ENCODE measurements at places on chromosomes 7 and 10.
A peak's percentile ranks its signal among the peaks of the same experiment; 100 is the strongest.

DNA sequence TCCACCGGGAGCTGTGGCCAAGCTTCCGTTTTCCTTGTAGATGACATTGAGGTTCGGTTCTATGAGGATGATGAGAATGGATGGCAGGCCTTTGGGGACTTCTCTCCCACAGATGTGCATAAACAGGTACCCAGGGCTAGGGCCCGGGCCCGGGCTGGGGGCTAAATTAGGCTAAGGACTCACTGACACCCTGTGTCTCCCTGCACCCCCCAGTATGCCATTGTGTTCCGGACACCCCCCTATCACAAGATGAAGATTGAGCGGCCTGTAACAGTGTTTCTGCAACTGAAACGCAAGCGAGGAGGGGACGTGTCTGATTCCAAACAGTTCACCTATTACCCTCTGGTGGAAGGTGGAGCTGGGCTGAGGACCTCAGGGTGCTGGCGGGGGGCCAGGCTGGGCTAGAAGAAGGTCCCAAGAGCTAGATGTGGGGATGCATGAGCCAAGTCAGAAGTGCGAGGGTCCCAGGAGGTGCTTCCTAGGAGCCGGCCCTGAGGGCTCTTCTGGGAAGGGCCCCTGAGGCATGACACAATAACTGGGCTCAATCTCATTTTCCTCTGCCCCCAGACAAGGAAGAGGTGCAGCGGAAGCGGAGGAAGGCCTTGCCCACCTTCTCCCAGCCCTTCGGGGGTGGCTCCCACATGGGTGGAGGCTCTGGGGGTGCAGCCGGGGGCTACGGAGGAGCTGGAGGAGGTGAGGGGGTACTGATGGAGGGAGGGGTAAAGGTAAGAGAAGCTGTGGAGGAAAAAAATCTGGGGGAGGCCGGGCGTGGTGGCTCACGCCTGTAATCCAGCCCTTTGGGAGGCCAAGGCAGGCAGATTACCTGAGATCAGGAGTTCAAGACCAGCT lies 2.9 kb downstream of the NFKB2 start:
- no peak for DNase-seq

DNA sequence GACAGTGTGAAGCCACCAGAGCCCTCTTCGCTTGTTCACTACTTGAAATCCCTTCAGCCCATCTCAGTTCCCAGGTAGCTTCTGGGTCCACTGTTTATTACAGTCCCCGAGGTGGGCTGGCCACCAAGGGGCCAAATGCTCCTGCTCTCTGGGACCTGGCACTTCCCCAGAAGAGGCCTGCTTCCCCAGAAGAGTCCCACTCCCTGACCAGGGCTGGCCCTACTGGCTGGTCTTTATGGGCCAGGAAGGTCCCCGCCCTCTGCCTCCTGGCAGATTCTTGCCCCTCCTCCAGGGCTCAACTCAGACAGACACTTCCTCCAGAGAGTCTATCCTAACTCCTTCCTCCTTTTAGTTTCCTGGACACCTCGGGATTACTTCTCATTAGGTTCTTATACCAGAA lies 70.7 kb upstream of the LRRC18 start:
- no peak for DNase-seq

GRCh38 chr7:94675356-94675755 lies 19.4 kb upstream of the SGCE start:
- no peak for DNase-seq

DNA sequence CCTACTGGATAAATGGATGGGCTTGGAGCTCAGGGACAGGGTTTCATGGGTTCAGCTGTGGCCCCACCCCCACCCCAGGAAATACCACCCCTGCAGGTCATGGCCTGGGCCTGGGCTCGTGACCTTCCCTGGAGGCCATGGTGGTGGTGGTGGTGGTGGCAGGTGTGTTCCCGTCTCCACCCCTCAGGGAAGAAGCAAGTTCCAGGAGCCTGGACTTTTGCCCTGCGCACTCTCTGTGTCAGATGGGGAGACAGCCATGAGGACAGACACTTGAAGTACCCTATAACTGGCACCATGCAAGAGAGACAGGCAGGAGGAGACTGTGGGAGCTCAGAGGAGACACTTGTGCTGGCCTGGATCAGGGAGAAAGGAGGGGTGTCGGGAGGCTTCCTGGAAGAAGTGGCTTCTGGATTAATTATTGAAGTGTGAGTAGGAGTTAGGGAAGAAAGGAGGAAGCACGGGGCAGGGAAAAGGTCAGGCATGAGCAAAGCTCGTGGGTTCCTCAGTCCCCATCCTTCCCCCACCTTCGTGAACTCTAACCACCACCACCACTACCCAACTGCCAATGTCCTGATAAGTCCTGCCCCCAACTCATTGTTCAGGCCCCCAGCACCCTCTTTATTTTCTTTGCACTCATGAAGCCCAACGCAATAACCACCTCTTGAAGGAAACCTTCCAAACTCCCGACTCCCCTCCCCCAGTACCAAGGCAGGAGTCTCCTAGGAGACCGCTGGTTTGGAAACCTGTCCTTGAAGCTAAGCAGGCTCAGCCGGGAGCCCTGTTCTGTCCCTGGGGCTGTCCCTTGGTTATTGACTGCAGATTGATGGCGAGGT lies 8.9 kb downstream of the SH2B2 start:
- no peak for DNase-seq

GRCh38 chr10:50347394-50347802 lies 96.1 kb upstream of the ASAH2 start:
- no peak for DNase-seq

DNA sequence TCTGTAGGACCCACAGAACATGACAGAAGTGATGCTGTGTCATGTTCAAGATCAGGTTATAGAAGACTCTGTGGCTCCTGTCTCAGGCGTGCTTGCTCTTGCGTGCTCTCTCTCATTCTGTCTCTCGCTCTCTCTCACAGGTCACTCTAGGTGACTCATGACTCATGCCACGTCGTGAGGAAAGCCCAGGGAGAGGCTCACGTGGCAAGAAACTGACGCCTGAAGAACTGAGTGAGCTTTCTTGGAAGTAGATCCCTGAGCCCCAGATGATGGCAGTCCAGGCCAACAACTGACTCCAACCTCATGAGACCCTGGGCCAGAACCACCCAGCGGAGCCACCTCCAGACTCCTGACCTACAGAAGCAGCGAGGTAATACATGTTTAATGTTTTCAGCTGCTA lies 103.3 kb downstream of the DNMBP start:
- no peak for DNase-seq

GRCh38 chr10:122120008-122120744 lies 131.2 kb downstream of the TACC2 start:
- DNase-seq: no peak

GRCh38 chr7:142469696-142470543 lies 212.1 kb upstream of the PRSS58 start:
- DNase-seq: no peak

GRCh38 chr7:156234666-156235494 lies 405.7 kb upstream of the RNF32 start:
- DNase-seq: no peak

- no peak for DNase-seq
Observed at GRCh38 chr7:24441314-24442027, 131.8 kb upstream of the PALS2 start.

GRCh38 chr10:76043261-76043660 lies 611.8 kb downstream of the LRMDA start:
- DNase-seq: no peak

GRCh38 chr7:84510505-84510904 lies 315.9 kb upstream of the SEMA3A start:
- no peak for DNase-seq

GRCh38 chr7:47327698-47328391 lies 254.1 kb downstream of the TNS3 start:
- peak; percentile 76 for DNase-seq

- DNase-seq: peak; percentile 6
Observed at GRCh38 chr10:14543046-14543903, 212.6 kb upstream of the FRMD4A start.

DNA sequence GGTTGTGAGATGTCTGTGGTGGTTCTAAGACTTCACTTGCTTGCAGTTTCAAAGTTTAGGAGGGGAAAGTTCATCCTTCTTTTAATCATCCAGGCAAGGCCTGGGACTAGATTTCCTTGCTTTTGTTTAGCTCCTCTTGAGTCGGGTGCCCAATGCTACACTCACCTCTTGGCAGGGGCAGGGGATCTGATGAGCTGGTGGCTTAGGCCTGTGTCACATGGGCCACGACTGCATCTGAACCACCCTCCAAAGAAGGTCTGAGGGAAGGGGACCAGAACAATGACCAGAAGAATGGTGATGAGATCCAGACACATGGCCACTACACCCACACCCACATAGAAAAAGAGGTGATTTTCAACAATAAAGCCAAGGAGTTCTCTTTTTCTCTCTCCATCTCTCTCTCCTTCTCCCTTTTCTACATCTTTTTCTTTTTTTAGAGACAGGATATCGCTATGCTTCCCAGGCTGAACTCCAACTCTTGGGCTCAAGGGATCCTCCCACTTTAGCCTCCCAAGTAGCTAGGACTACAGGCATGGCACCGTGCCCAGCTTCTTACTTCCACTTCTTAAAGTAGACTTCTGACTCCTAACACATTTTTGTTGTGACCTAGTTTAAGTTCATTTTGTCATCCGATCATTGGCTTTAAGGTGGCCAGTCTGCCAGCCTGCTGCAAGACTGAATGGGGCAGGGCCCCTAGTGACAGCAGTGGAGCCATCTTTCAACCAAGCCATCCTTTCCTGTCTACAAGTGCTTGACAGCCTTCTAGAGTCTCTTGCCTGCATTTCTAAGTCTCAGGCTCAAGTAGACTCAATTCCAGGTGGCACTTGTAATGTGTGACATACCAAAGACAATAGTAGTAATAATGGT lies 350.9 kb downstream of the RNLS start:
- DNase-seq: no peak

- no peak for DNase-seq
Observed at GRCh38 chr7:117084286-117084685, 131.0 kb downstream of the ST7 start.

DNA sequence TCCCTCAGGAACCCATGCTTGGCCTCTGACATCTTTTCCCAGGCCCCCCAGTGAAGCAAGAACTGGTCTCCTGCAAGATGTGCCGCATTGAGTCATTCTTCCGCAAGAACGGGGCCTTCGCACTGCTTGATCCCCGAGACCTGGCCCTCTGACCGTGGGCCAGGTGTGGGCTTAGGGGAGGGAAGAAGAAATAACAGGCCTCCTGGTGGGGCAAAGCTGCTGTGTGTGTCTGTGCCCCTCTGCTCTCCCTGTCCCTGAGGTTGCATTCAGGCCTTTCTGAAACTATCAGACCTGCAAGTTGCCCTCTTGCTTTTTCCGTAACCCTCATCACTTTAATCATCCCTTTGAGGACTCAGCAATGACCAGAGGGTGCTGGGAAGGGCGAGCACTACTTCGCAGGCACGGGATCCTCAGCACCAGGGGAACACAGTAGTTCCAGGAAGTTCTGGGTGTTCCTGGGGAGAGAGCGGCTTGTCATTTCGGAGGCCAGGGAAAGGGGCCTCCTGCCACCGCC lies 6.0 kb downstream of the ATP6V1F start:
- DNase-seq: no peak

DNA sequence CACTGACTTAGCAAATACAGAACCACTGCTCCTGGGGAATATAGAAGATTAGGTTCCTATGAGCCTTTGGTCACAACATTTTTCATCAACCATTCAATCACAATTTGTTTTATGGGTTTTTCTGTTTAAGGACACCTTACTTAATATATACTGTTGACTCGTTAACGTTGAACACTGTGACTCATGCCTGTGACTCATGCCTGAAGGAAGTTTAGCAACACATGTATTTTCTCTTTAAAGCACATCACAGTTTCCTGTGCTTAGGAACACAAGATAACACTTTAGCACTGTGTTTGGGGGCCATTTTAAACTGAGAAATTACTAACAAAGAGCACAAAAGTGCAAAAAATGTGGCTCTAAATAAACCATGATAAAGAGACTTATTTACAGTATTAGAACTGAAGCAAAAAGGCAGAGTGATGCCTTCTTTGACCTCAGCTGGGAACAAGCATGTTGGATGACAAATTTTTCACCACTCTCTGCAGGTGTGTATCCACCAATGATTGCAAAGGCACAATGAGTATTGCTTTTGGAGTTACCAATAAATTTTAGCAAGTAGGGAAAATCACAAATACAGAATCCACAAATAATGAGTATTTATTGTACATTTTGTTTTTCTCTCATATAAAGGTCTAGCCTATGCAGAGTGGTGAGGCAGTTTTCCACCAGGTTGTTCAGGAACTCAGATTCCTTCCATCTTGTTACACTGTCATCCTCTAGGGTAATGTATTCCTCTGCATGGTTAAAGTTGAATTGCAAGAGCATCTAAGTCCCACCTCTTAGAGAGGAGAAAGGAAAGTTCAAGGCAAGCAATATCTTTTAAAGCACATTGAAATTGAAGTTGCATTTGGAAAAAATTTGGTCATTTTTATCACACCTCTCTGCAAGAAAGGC lies 7.3 kb downstream of the FGFBP3 start:
- DNase-seq: no peak

DNA sequence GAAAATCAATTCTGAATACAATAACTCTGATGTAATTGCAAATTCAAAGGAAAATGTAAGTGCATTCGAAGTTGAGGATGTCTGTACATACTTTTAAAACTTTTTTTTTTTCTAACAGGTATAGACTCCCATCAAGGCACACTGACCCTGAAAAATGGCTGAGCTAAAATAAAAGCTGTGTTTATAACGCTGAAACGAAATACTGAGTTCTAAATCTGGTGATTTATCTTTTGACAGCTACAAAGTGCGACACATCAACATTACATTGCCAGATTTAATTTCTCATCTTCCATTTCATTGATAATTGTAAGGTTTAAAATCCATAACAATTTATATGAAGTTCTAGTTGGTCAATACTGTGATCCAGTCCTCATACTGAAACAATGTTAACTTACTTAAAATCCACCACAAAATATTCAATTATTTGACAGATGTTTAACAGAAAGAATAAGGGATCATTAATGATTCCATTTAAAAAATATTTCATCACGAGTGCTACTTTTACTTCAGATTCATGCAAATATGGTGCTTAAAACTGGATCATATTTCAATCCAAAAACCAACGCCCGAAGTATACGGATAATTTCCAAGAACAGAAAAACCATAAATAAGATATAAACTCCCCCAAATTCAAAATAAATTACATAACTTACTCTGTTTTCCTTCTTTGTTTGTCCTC lies 1.4 kb downstream of the RAB11FIP2 start:
- DNase-seq: no peak

- DNase-seq: no peak
Observed at GRCh38 chr10:72241691-72242252, 25.7 kb upstream of the ASCC1 start.

DNA sequence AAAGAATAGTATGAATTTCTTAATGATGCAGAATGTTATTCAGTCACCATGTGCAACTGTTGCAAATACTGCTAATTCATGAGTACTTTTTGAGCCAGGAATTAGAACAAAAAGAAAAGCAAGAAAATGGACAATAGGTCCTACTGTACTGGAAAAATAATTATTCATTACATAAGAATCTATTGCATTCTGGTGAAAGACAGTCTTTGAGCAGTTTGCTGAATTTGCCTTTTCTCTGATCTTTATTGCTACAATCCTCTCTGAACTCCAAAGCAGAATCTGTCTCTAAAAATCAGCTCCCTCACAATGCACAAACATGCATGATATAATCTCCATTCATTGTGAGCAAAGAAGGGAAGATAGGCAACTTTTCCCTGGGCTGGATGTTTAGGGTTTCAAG lies 12.8 kb downstream of the IFIT2 start:
- no peak for DNase-seq

All from NCI-H526 (cell line).